ENCODE measurements at places on chromosomes 2 and 18.

DNA sequence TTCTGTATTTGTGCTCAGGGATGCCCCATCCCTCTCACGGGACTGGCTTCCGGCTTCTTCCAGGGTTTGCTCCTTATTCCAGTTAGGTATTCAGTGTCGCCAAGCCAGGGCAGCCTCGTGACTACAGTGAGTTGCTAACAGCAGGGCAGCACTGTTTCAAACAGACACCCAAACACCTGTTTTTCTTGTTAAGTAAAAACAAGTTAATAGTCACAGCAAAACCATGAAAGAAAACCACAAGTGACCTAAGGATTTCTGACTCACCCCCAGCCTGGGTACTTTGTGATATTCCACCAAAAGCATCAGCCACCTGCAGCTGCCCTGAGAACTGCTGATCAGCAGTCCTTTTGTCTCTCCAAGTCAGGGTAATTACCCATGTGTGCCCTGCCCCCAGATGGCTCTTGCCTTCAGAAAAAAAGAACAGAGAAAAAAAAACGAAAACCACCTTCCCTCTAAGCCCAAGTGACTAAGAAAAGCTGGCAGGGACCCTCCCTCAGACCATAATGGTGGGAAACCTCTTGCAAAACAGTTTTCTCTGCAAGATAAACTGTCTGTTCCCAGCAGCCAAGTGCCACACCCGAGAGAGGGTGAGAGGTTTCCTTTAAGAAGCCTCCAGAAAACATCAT, 178.2 kb downstream of the ANAPC1 start:
- DNase-seq: peak; percentile 57

DNA sequence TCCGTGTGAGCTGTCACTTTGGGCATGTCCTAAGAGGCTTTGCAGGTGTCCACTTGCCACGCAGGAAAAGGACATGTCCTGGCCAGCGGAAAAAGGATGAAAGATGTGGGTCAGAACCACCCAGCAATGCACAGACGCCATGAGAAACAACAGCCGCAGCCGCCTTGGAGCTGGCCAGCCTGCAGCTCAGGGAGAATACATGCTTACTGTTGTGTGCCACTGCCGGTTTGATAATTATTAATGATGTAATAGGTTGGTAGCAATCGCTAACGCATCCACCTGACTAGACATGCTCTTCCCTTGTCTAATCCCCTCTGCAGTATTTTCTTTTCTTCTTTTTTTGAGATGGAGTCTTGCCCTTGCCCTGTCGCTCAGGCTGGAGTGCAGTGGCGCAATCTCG, 221.7 kb downstream of the HAUS1 start:
- no peak for DNase-seq

GRCh38 chr2:27356382-27357181, at the start of gene GTF3C2:
Gene GTF3C2, minus strand, starts transcription at chr2:27356764. Its CDS starts 13,210 bp downstream, at chr2:27343554.
- DNase-seq: peak; percentile 98

- DNase-seq: no peak
Measured at GRCh38 chr2:45024600-45025291, 15.5 kb upstream of the SIX2 start.

DNA sequence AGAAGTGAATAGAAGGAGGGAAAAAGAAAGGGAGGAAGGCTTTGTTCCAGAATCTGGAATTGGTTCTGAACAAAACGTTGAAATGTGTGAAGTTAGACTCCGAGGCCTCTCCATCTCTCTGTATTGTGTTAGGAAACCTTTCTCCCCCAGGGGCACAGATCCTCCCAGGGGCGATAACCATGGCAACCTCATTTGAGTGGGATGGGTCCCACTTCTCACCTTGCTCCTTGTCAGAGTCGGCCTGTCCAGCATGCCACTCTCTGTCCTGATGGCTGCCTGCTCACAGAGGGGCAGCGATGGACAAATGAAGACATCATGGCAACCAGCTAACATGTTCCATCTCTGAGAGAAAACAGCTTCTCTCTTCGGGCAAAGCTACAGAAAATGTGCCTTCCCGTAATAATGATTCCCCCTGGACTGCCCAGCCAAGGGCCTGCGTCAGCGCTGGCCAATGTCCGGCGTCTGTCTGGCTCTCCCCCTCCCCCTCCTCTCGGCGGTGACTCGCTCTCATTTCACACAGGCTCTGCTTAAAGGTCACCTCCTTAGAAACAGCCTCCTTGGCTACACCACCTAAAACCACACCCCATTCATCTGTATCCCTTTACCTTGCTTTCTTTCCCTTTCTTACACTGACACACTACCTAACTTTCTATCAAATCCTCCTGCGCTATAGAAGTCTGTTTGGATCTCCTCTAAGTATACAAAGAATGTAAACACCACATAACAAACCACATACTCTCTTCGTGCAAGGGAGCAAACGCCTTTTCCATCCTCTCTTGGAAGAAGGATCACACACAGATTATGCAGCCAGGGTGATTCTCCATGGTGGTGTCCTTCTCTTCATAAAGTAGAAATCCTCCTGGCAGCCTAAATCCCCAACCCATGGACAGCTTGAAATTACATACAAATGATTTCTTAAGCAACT, 32.1 kb upstream of the TTC39C start:
- DNase-seq: peak; percentile 81

- DNase-seq: no peak
Measured at GRCh38 chr2:174666845-174667244, 69.2 kb upstream of the WIPF1 start.

DNA sequence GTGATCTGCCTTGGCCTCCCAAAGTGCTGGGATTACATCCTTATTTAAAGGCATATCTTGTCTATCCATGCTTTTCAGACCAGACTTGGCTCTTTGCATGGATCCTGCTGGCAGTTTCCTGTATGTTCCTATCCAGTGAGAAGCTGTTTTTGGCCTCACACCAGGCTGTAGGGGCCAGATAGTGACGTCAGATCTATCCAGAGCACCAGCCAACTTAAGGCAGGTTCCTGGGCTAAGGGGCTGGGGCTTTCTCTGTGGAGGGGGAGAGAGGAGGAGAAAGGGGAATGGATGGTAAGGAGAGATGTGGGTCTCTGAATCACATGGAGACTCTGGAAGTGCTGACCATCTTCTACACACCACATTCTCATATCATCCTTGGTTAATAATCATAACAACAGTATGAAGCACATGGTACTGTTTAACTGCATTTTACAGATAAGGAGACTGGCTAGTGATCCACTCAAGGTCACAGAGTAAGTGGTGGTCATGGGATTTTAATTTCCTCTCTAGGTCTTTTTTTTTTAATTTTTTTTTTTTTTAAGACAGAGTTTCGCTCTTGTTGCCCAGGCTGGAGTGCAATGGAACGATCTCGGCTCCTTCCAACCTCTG, 2.0 kb upstream of the FAM117B start:
- DNase-seq: peak; percentile 73

Measured in cardiac muscle cell (in vitro differentiated cells and primary cell).